ENCODE measurements at places on chromosomes 4 and X.

- DNase-seq, result peak; percentile 34
Measured at GRCh38 chr4:130563185-130563888, 1467.4 kb downstream of the C4orf33 start.

DNA sequence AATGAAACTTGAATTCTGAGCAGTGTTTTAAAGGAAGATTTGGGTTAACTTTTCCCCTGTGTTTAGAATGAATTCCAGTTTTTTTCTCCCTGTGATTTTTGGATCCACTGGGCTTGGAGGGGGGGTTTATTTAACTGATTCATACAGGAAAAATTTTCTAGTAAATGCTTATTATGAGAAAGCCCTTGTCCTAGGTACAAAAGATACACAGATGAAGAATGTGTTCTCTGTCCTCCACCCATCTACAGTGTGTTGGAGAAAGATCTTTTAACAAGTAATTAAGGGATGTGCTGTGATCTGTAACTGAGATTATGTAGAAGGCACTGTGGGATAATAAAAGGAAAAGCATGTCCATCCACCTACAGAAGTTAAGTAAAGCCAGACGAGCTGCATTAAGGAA, 103.9 kb downstream of the STIM2 start:
- DNase-seq, result no peak

DNA sequence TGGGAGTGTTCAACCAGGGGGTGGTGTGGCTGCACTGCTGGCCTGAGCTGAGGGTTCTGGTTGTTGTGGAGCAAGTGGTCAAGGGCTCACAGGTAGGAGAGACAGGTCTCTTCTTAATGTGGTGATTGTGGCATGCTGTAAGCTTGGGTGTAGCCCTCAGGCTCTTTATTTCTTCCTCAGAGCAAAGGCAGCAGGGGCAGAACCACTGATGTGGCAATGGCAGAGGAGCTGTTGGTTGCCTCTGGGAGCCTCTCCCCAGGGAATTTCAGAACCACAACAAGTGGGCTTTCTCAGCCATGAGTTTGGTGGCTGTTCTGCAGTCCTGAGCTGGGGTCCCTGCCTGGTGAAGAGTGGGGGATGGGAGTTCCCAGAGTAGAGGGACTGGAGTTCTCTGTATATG, 1017.2 kb downstream of the SH3BGRL start:
- no peak for DNase-seq

GRCh38 chr4:17681281-17682221, 67.1 kb downstream of the MED28 start:
- DNase-seq, result no peak

- DNase-seq, result no peak
Measured at GRCh38 chr4:27251771-27252170, 391.1 kb downstream of the STIM2 start.

GRCh38 chr4:37665333-37666320, 20.5 kb downstream of the RELL1 start:
- DNase-seq, result no peak

GRCh38 chrX:15269618-15270521, at the start of gene ASB9:
ASB9 (minus strand) TSS chrX:15270083; CDS start chrX:15269874, 209 bp downstream.
- no peak for DNase-seq

GRCh38 chr4:4574792-4575191, 32.9 kb upstream of the STX18 start:
- no peak for DNase-seq

DNA sequence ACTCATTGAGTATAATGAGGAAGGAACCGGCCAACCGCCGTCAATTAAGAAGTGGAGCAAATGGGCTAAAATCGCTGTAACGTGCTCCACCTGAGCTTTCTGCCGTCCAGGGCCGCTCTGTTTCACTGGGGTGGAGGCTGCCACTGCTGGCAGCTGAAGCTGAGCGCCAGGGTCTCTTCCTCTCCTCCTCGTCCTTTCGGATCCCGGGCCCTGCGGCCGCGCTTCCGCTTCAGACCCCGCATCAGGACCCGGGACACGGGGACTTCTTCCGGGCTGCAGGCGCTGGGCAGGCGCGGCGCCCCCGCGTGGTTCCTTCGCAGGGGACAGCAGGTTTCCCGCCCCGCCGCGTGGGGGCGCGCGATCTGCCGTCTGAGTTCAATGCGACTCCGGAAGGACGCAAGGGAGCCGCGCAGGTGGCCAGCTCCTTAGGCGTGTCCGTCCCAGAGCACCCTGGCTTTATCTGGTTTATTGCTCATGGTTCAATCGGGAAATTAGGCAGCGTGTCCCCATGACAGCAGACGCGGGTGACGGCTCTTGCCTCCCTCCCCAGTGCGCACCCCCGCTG, 519.8 kb downstream of the TRIML1 start:
- no peak for DNase-seq

DNA sequence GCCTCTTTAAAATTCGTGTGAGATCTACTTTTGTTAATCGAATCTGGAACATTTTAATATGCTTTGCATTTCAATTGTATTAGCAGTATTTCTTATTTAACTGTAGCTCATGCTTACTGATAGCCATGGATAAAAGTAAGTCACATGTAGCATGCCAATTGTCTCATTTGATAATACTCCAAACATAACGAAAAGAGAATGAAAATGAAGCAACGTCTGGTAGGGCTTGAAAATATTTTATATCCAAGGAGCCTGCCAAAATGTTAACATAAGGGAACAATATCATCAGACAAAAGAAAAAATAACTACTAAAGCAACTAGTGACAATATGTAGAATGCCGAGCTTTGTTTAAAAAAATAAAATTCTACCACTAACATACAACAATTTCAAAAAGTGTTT, 94.1 kb upstream of the MID1 start:
- DNase-seq, result no peak

DNA sequence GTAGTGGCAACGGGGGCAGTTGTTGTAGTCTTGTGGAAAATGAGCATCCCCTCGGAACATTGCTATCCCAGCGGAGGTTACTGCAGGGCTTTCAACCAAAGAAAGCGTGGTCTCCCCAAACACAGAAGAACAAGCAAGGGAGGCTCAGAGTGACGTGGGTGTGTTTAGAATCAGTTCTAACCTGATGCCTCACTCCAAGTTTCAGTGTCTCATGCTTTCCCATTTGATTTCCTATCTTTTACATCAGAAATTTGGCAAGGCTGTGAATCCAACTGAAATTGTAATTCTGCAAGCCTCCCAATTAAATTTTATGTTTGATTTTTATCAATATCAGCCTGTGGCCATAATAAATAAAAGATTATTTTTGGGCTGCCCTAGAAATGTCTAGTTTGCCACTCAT, 156.1 kb upstream of the LNX1 start:
- DNase-seq, result no peak

Measured in NCI-H1092 (cell line).